ENCODE measurements at places on chromosomes 1 and 21.

GRCh38 chr1:221264848-221265247, 385.6 kb downstream of the HLX start:
- DNase-seq = no peak

- DNase-seq = no peak
Observed at GRCh38 chr1:246072456-246072955, 434.6 kb downstream of the SMYD3 start.

GRCh38 chr1:20353836-20354235, 63.2 kb downstream of the VWA5B1 start:
- DNase-seq = no peak

DNA sequence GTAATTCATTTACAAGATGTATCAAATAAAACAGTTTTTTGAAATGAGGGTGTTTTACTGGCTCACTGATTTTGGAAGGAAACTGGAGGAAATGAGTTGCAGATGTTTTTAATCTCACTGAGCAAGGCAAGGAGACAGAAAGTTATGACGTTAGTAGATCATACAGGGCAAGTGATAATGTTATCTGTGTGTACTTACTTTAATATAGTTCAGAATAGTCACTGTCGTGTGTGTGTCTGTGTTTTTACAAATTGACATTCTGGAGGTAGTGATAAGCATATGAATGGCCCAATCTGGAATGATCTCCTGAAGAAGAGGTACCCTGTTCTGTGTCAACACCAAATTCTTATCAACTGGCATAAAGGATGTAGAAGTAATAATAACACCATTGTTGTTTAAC, 1.9 kb upstream of the GBP4 start:
- DNase-seq = no peak

GRCh38 chr1:93758842-93759515, 77.3 kb upstream of the BCAR3 start:
- peak; percentile 64 for DNase-seq

DNA sequence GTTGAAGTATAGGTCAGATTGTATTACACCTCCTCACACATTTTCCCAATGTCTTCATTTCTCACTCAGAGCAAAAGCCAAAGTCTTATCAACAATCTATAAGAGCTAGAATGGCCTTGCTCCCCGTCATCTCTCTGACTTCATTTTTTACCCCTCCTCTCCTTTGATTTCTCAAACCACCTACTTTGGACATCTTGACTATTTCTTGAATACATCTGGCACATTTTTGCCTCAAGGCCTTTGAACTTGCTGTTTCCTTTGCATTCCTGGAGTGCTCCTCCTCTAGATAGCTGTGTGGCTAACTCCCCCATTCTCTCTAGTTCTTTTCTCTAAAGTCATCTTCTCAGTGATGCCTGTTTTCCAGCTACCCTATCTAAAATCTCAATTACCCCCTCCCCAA, 7.2 kb upstream of the XCL2 start:
- DNase-seq = peak; percentile 4

- no peak for DNase-seq
Observed at GRCh38 chr1:174954073-174954460, 45.7 kb upstream of the CACYBP start.

Measured in M059J (cell line).